GM12878 (cell line): ENCODE measurements at places on chromosomes 4 and X.

- no peak for DNase-seq
Measured at GRCh38 chrX:136687457-136687856, 39.5 kb downstream of the CD40LG start.

GRCh38 chr4:27087306-27088045 lies 226.8 kb downstream of the STIM2 start:
- DNase-seq: no peak

- peak; percentile 32 for DNase-seq
Measured at GRCh38 chr4:75229806-75230570, 284.2 kb downstream of the RCHY1 start.

GRCh38 chrX:72409993-72410392 lies 104.3 kb upstream of the CITED1 start:
- DNase-seq: no peak

- DNase-seq: no peak
Measured at GRCh38 chr4:177487977-177488376, 45.7 kb upstream of the AGA start.

DNA sequence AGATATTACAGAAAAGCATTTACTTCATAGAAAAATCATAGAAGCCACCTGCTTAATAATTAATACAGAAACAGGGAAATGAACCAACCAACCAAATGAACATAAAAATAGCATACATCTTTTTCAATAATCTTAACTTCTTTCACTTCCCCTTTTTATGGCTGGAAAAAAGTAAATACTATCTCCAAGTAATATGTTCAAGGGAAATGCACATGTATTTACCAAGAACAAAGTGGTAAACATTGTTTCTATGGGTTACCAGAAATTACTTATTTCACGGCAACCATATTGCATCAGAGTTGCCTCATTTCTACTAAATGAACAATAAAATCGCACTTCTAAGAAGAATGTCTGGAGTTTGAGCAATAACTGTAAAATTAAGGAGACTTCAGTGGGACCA lies 321.3 kb downstream of the TMA16 start:
- no peak for DNase-seq

DNA sequence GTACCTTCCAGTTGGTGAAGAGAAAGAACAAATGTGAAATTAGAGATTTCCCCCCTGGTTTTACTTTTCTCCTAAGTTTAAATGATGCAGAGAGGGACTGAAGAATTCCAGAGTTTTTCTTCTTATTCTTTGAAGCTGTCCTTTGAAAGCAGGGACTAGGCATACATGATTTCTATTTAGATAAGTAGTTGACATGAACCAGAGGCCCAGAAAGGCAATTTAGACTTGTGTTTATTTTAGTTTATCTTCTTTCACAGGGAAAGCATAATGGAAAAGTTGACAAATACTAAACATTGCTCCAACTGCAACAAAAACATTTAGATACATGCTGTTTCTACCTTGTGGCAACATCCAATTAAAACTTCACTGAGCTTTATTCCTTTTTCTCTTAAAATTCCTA lies 32.0 kb downstream of the PTPN13 start:
- DNase-seq: no peak

DNA sequence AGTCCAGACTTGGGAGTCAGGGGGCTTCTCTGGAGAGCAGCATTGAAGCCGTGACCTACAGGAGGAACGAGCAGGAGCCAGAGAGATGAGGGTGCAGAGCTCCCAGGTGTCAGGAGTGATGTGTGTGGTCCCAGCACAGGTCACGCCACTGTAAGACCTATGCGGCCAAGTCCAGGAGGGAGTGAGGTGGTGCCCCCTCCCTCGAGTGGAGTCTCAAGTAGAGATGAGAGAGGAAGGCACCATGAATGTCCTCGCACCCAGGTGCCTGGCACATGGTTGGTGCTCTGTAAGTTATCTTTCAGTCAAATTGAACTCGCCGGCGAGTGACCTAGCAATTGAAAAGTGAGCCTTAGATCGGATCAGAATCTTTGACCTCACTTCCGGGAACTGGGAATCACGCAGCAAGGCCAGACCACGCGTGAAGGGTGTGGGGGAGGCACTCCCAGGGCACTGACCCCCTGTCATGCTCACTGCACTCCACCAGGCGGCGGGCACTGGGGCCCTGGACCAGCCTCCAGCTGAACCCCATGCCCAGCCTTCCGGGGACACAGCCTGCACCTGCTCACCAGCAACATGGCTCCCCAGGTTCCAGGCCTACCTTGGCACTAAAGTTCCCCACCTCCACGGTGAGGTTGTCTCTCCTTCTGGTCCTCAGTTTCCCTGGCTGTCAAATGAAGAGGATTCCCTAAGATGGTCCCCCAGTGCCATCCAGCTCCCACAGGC lies 127.4 kb downstream of the HMX1 start:
- DNase-seq: no peak

GRCh38 chr4:146916479-146917076 lies 29.1 kb downstream of the TTC29 start:
- DNase-seq: peak; percentile 2

GRCh38 chrX:107560980-107561379 lies 67.3 kb upstream of the PRPS1 start:
- DNase-seq: no peak

DNA sequence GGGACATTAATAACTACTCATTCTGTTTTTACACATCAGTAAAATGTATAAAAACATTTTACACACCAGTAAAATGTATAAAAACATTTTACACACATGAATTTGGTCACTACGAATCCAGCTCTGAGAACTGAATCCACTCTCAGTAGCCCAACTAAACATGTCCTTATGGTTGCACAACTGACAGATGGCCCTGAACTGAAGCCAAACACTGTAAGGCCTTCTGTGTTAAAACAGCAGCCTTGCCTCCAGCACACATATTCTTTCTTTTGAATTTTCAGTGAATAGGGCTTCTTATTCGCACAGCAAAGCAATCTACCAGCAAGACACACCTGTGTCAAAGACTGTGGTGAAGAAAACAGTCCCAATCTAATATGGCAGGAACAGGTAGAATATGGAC lies 169.9 kb upstream of the FMR1 start:
- no peak for DNase-seq

GRCh38 chrX:114152130-114152529 lies 431.8 kb upstream of the HTR2C start:
- DNase-seq: no peak

DNA sequence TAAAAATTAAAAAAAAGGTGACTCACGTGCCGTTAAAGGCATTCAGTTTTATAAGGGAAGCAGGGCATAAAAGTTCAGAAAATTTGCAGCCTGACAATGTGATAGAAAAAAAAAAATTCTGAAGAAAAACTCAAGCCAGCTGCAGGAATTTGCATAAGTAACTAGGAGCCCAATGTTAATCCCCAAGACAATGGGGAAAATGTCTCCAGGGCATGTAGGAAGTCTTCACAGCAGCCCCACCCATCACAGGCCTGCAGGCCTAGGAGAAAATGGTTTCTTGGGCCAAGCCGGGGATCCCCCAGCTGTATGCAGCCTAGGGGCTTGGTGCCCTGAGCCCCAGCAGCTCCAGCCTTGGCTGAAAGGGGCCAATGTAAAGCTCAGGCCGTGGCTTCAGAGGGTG lies 31.2 kb downstream of the CHM start:
- DNase-seq: no peak

DNA sequence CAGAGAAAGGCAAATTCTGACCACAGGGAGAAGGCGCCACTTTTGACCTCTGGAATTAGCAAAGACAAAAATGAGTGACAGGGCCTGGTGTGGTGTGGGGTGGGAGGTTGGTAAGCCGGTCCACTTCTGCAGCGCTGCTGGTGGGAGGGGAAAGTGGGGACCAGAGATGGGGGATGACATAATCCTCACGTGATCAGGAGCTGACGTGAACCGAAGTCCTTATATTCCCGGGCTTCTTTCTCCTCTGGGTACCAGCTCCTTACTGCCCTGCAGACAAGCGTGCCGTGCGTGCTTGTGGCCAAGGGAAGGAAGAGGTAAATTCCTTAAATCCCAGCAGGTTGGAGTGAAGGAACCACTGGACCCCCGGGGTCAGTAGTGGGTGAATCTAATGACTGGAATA lies at the start of gene TCEAL7:
TCEAL7 (plus strand) TSS at position 249 of the 400 bp plus-strand sequence. CDS start 1,165 bp downstream, outside the sequence.
- DNase-seq: no peak

GRCh38 chrX:19096586-19096985 lies 25.7 kb downstream of the ADGRG2 start:
- no peak for DNase-seq

GRCh38 chrX:68808686-68809357 lies 20.0 kb upstream of the EFNB1 start:
- DNase-seq: no peak

- no peak for DNase-seq
Measured at GRCh38 chrX:10048076-10048475, 80.9 kb downstream of the CLDN34 start.

DNA sequence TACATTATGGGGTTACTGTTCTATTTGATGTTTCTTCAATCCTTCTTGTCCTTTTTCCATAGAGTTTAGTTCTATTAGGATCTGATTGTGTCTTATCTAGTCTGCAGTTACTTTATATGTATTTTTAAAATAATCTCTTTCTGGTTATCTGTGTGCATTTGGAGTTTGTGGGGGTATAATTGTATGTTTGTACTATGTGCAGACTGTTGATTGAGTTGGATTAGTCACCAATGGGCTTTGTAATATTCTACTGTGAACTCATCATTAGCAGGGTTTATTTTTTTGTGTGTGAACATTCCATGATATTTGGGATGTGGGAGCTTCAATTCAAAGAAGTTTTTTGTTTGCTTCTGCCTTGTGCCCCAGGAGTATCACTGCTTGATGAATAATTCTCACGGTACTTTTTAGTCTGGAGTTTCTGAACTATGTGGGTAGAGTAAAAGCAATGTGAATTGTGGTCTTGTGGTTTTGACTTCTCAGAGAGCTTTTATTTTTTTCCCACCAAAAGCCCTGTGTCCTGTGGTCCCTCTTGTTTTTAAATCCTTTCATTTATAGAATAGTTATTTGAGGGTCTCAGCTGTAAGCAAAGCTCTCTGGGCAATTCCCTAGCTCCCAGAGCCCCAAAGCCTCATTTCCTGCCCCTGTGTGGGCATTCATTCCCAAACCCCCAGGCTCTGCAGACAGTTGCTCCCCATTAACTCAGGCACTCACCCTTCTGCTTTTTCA lies 127.8 kb downstream of the PHKA2 start:
- DNase-seq: peak; percentile 90

GRCh38 chr4:182918044-182918607 lies 940 bp upstream of the DCTD start:
- DNase-seq: peak; percentile 65

DNA sequence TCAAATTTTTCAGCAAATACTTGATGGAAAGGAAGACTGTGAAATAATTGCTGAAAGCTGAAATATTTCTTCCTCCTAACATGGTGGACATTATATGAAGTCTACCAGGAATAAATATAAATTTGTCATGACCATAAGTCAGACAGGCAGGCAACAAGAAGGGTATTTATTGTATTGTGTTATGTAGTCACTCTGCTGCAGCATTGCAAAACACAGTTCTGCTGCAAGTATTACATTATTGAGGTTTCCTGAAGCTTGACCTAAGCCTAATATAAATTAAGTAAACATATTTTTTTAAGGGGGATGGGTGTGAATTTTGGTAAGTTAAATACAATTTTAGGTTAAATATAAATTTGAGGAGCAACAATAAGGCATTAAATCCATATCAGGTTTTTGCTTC lies 60.2 kb upstream of the MAOA start:
- no peak for DNase-seq

DNA sequence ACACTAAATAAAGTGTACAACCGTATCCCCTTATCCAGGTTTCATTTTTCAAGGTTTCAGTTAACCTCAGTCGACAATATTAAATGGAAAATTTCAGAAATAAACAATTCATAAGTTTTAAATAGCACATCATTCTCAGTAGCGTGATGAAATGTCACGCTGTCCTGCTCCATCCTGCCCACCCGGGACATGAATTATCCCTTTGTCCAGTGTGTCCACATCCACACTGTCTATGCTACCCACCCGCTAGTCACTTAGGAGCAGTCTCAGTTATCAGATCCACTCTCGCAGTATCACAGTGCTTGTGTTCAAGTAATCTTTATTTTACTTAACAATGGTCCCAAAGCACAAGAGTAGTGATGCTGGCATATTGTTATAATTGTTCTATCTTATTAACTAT lies 54.7 kb downstream of the FRYL start:
- DNase-seq: no peak

DNA sequence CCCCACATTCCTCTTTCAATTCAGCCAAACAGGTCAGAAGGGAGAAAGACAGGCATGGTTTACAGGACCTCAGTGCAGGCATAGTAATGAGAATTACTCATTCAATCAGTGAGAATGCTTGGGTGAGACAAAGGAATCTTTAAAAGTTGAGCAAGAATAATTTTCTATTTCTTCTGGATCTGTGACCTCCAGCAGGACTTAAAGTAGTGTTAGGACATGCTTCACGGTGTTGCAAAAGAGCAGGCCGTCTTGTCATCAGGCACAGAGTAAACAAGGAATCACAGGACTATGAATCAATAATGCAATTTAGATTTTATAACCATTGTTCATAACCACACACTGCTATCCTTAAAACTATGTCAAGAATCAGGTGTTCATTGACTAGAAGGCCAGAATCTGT lies 130.6 kb upstream of the GLRA2 start:
- no peak for DNase-seq

- peak; percentile 21 for DNase-seq
Measured at GRCh38 chrX:123859409-123859845, 426 bp upstream of the XIAP start.

- DNase-seq: no peak
Measured at GRCh38 chr4:98193459-98194105, 50.3 kb upstream of the STPG2 start.

GRCh38 chrX:40877887-40878286 lies 142.5 kb upstream of the MED14 start:
- no peak for DNase-seq

GRCh38 chr4:147965056-147965455 lies 233.2 kb downstream of the ARHGAP10 start:
- no peak for DNase-seq

DNA sequence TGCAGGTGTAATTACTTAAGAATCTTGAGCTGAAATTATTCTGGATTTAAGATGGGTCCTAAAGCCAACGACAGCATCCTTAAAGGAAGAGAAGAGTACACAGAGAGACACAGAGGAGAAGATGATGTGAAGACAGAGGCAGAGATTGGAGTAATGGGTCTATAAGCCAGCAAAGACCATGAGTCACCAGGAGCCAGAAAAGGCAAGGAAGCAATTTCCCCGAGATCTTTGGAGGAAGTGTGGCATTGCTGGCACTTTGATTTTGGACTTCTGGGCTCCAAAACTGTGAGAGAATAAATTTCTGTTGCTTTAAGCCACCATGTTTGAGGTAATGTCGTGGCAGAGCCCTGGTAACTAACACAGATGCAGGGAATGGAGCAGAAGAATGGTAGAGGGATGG lies 32.4 kb upstream of the LGI2 start:
- no peak for DNase-seq

GRCh38 chr4:73392936-73393335 lies 11.2 kb upstream of the ALB start:
- no peak for DNase-seq
